ENCODE measurements at places on chromosomes 7 and 10. TPM values are rescaled to one million over a fixed set of nuclear protein-coding genes. Genes with fewer than 3 reads are reported as not detected.

Gene PLA2G12B
- 16.6 TPM for polyA plus RNA-seq

Gene RPA3
- polyA plus RNA-seq = 25.0 TPM

GRCh38 chr7:7820409-7820808 lies 102.0 kb upstream of the RPA3 start:
- no peak for DNase-seq

DNA sequence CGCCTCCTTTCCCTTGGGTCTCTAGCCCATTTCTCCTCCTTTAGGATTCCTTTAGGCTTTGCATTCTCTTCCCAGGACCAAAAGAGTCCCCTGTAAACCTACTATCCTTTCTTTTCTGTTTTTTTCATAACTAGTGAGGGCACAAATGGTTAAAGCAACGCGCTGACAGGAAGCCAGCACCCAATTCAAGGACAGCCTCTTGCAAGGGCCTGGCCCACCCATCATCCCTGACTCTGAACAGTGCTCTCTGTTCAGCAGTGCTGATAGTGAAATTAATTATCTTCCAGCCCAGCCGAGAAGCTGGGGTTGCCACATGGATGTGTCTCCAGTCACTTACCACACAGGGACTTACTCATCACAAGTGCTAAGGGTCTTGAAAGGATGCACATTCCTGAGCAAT lies 38.3 kb upstream of the RNF32 start:
- DNase-seq = no peak

Gene DNAAF5
- 10.2 TPM for polyA plus RNA-seq
